Activated CD4-positive, CD25-positive, alpha-beta regulatory T cell (primary cell): ENCODE measurements at places on chromosomes 6 and 20.

DNA sequence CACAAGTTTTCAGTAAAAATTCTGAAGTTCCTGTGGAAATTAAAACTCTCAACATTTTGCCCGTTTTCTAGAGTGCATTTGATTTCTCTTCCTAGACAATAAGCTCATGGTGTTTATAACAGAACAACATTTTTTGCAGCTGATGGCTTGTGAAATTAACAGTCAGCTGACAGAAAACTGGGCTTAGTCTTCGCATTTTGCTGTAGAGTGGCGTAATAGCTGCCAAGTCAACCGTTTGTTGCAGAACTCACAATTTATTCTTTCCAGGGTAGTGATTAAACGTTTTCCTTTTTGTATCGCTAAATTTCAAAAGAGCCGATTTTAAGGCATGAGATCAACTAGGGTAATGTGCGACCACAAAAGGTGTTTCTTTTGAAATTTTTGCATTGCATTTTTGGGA lies 1.4 kb downstream of the SPO11 start:
- DNase-seq, result no peak

DNA sequence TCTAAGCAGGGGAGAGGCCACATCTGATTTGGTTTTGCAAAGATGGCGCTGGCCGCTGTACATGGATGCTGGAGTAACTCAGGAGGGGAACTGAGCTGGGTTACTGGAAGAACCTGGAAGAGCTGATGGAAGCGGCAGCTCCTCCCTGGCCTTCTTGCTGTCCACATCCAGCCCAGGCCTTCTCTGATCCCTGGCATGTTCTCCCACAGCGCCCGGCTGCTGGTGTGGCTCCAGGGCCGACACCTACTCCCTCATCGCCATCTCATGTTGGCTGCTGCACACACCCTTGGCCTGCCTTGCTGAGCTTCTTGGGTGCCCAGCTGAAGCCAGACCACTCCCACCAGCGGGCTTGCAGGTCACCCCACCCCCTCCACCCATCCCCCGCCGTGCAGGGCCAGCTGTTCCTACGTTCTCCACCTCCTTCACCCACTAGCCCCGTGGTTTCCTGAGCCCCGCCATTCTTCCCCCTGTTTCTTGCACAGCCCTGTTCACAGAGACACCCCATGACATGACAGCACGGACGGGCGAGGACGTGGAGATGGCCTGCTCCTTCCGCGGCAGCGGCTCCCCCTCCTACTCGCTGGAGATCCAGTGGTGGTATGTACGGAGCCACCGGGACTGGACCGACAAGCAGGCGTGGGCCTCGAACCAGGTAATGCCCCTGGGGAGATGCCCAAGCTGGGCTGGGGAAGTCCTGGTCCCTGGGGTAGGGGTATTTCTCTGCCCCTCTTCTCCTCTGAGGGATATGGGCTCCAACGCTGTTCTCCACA lies 28.4 kb downstream of the VSTM2L start:
- DNase-seq, result no peak

DNA sequence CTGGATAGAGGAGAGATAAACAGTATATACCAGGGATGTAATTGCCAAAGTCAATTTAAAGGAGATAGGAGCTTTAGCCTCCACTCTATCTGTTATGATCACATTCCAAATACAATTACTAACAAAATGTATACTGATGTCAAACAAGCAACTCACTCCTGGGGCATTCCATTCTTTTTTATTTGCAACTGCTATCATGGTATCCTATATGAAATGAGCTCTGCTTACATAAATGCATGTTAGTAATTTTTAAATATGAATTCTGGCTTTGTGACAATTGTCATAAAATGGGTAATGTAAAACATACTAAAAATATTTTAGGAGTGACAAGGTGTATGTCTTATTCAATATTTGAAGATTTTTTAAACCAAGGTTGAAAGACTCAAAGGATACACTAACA lies 751.1 kb downstream of the HACE1 start:
- no peak for DNase-seq

DNA sequence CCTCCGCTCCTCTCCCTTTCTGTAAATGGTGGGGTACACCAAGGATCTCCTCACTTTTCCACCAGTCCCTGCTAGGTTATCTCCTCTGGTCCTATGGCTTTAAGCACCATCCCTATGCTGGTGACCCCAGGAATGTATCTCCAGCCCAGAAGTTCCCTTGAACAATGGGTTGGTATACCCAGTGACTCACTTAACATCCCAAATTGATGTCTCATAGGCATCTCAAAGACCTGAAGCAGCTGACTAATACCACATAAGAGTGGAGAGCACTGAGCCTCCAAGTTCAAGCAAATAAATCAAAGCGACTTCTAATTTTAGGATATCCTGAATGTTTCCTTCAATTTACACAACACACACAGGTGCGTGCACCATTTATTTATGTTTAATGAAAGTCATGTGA lies 48.3 kb downstream of the ADGRF1 start:
- no peak for DNase-seq

DNA sequence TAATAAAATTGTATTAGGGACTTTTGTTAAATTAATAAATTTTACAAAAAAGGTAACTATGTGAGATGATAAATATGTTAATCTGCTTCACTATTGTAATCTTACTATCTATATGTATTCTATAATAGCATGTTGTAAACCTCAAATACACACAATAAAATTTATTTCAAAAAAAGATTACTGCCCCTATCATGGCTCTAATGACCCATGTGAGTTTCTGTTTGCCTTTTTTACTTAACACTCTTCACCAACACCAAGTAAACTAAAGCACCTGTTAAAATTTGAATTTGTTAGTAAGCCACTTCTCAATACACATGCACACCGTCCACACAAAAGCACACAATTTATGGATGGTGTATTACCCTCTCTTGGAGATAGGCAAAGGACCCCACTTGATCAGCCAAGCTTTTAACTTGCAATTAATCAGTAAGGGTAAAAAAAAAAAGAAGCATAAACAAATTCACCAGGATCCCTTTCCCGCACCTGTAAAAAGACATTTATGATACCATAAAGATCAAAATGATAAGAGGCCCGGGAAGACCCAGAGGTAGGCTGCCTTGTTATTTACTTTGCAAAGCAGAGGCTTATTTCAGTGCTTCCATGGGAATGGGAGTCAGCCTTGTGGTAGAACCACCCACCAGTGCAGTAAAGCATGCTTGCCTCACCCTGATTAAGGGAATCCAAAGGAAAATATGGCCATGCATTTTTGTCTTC lies 28.6 kb upstream of the PKHD1 start:
- no peak for DNase-seq

DNA sequence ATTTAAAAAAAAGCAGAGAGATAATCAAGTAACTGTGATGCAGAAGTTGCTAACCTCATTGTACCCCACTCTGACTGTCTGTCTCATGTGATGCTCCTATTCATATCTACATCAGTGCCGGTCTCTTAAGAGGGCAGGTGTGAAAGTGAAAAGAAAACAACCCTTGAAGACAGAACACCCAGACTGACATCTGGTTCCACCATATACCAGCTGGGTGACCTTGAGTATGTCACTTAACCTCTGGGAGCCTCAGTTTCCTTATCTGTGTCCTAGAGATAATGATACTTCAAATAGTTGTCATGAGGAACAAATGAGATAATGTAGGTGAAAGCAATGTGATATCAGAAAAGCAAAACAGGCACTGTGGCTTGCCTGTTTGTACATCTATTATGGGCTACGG lies 426.8 kb upstream of the SOX4 start:
- no peak for DNase-seq

- DNase-seq, result no peak
Measured at GRCh38 chr6:2850538-2851113, 9.0 kb upstream of the SERPINB1 start.

DNA sequence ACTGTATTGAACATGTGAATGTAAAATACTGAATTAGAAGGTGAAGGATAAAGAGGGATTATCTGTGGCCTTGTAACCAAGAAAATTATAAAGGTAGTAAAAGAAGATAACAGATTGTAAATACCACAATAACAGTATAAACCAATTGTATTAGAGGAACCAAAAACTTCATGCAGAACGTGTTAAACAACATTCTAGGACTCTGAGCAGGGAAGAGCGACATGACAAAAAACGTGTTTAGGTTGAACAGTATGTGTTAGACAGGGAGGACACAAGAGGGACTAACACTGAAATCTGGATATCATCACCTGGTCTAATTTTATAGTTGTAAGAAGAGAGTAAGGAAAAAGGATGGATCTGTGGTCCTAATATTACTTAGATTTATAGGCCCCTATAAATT lies 259.0 kb upstream of the RUNX2 start:
- no peak for DNase-seq
